ENCODE measurements at places on chromosomes 13 and 19.

- no peak for DNase-seq
These were observed 14.8 kb upstream of the GPI start for GRCh38 chr19:34350161-34350561.

DNA sequence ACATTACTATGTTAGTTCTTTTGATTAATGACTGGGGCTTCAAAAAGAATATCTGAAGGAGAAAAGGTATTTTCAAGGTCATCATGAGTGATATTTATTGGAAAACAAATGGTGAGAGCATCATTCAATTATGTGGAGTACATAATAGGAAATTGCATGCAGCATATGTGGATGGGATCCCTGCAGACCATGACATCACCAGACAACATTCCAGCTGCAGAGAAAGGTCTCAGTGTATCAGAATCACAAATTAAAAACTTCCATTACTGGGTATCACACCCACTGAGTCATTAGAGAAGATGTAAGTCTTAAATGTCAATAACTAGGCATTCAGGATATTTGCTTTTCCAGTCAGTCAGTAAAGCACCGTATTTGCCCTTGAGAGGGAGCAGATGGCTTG, 574.4 kb upstream of the SLC10A2 start:
- no peak for DNase-seq

- DNase-seq, result no peak
These were observed 2.2 kb downstream of the MZF1 start for GRCh38 chr19:58570770-58571574.

GRCh38 chr13:110197026-110197425, 109.9 kb downstream of the COL4A1 start:
- no peak for DNase-seq

DNA sequence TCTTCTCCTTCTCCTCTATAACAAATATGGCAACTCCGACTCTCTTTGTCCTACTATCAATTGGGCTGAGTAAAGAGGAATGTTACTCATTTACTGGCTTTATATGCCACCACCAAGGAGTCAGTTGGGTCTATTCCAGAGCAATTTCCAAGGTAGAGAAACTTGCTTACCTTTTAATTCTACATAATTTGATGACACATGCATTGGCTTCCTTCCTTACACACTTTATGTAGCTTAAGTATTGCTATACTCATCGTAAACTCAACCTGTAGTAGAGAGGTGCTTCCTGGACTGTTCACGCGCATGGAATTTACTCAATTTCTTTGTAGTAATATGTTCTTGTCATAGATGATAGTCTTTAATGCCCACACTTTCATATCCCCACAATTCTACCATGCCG, 160.7 kb downstream of the LMO7 start:
- DNase-seq, result no peak

Data from NCI-H2081 (cell line).